Stimulated activated CD4-positive, alpha-beta T cell treated with anti-CD3 and anti-CD28 coated beads, Interleukin-1b, Interleukin-23, amount 100 ng/mL, for 1 hour (primary cell): ENCODE measurements at places on chromosomes 7 and 10.

DNA sequence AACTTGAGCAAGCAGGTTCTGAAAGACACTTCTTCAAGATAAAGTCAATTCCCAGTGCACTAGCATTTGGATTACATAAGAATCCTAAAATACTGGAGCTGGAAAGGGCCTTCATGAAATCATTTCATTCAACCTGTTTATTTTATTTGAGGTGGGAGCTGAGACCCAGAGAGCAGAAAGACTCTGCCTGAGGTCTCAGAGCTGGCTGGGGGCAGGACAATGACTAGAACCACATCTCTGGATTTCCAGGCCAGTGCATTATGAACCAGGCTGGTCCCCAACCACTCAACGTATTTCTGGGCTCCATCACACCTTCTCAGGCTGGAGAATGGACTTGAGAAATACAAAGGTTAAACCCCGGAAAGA is 8.4 kb downstream of the ANXA11 start:
- no peak for DNase-seq

- no peak for DNase-seq
These were observed 1.8 kb downstream of the GPR15LG start for GRCh38 chr10:84175436-84175835.

DNA sequence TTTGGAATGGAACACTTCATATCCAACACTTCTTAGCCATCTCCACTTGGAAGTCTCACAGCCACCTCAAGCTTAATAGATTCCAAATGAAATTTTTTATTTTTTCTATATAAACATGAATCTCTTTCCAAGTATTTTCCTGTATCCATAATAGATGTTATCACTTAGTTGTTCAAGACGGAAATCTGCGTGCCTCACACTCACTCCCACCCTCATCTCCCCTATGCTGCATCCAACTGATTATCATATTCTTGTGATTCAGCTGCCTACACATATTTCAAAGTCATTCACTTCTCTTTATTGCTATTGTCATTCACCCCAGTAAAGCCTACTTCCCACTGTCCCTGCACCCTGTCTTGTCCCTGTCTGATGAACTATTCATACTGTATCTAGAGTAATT is 70.2 kb upstream of the MKX start:
- DNase-seq: no peak

DNA sequence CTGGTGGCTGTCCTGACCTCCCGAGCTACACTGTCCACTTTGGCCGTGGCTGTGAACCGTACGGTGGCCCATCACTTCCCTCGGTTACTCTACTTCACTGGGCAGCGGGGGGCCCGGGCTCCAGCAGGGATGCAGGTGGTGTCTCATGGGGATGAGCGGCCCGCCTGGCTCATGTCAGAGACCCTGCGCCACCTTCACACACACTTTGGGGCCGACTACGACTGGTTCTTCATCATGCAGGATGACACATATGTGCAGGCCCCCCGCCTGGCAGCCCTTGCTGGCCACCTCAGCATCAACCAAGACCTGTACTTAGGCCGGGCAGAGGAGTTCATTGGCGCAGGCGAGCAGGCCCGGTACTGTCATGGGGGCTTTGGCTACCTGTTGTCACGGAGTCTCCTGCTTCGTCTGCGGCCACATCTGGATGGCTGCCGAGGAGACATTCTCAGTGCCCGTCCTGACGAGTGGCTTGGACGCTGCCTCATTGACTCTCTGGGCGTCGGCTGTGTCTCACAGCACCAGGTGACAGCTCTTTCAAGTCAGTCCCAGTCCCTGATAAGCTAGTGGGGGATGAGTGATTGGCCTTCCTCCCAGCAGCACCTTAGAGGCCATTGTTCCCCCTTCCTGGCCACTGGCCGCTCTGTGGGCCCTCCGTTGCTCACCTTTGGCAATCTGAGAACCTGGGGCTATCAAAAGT is 3.0 kb downstream of the CHPF2 start:
- DNase-seq: no peak

- DNase-seq: no peak
These were observed 398.3 kb downstream of the DPP6 start for GRCh38 chr7:154450451-154450850.

- DNase-seq: no peak
These were observed 79.6 kb downstream of the ZFAND4 start for GRCh38 chr10:45592926-45593325.

- no peak for DNase-seq
These were observed 278.2 kb downstream of the SNX13 start for GRCh38 chr7:17661982-17662585.

DNA sequence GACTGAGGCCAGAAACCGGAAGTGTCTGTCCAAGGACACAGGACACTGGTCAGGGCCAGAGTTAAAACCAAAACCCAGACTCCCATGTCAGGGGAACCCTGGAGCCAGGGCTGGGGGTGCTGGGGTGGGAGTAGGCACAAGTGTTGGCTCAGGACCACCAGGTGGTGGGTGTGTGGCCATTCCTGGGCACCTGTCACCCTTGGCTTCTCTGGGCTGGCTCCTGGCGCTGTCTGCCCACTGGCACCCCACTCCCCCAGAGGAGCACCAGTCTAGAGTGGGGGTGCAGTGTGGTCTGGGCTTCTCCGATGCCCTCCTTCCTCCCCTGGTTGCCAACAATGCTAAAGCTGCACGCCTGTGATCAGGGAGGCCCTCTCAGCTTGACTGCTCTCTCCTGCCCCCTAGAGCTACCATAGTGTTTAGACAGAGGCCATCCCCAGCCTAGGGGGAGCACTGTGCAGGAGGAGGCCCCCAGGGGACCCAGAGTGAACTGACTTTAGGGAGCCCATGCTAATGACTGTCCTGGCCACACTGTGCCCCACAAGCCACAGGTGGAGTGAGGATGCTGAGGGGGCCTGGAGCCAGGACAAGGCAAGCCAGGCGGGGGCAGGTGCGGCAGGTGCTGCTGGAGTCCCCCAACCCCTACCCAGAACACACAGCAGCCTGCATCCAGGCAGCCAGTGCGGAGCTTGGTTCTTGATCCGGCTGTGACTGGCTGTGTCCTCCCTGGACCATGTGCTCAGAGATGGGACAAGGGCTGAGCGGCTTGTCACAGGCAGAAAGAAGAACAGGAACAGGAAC is 11.0 kb downstream of the RASGEF1A start:
- DNase-seq: no peak

DNA sequence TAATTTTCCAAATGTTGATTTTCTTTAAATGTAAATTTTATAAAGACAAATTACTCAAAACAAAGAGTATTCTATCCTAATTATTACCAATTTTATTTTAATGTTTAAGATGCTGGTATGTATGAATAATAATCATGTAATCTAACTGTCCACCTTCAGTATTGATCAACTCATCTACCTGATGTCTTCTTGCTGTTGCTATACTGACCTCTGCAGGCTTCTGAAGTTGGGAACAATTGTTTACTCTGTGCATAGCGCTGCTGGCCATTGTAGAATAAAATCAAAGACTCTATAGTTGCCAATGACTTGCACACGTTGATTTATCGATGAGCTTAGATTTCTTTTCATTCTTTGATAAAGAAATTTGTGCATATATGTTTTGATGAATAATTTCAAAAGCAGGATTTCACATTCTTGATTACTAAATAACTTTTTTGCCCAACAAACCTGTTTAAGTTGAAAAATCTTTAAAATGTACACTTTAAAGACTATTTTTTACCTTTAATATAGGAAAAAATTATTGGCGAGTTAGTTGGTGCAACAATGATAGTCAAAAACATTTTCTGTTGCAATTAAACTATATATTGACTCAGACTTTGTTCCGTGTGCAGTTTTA is 282.3 kb downstream of the TFEC start:
- no peak for DNase-seq

GRCh38 chr7:41538810-41539724 is 163.8 kb downstream of the INHBA start:
- no peak for DNase-seq

- no peak for DNase-seq
These were observed 417.6 kb upstream of the C7orf33 start for GRCh38 chr7:148172920-148173319.

GRCh38 chr10:128066870-128067382 is 59.3 kb downstream of the MKI67 start:
- no peak for DNase-seq

DNA sequence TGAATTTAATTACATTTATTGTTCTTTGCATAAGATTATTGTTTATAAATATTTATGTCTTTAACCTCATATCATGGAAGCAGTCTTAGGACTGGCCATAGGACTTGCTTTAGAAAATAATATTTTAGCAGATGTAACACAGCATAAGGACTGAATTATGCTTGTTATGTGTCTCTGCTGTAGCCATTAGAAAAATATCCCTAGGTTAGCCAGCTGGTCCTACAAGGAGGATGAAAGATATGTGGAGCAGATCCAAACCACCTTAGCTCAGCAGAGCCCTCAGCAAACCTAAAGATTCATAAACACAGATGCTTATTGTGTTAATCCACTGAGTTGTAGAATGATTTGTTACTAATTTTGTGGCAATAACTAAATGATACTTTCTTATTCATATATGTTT is 166.0 kb upstream of the COL1A2 start:
- no peak for DNase-seq

GRCh38 chr10:126749015-126749655 is 78.6 kb upstream of the C10orf90 start:
- no peak for DNase-seq

- DNase-seq: no peak
These were observed 43.5 kb upstream of the ZMIZ1 start for GRCh38 chr10:79025199-79025832.

- DNase-seq: no peak
These were observed 190.0 kb downstream of the FAM107B start for GRCh38 chr10:14584661-14585060.

DNA sequence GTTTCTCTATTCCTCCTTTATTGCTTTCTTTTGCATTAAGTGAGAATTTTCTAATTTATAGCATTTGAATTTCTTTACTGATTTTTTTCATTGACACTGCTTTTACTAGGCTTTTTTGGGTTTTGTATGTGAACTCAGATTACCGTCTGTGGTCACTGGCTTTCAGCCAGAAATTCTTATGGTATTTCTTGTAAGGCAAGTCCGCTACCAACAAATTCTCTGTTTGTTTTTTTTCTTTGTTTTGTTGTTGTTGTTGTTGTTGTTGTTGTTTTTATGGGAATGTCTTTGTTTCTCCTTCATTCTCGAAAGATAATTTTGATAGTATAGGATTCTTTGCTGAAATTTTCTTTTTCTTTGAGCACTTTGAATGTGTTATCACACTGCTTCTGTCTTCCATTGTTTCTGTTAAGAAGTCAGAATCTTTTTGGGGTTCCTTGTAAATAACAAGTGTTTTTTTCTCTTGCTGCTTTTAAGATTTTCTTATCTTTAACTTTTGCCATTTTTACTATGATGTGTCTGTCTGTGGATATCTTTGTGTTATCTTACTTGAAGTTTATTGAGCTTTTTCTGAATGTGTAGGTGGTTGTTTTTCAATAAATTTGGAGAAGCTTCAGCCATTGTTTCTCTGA is 7.2 kb downstream of the NET1 start:
- DNase-seq: no peak

DNA sequence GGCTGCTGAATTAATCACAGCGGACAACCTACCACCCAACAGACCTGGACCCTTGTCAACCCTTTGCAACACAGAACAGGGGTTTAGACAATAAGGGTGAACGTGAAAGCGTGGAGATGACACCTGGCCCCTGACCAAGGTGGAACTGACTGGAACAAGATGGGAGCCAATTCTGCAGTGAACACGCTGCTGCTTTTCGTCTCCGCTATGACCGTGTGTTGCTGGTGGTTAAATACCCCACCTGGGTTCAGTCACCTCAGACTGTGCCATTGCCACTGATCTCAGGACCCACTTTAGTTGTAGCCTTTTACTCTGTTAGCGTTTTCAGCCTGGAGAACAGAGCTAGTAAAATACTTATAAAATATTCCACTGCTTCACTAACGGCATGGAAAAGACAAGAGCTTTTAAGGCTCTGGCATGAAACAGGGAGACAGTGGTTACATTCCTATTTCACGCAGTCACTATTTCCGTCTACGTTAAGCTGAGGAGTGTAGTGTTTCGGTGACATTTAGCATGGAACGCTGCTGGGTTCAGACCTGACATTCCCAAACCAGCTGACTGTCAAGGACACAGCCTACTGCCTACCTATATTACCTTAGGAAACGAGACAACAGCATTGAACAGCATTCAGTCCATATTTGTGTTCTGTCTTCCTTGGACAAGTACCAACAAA is 119.5 kb upstream of the PRSS1 start:
- DNase-seq: no peak

DNA sequence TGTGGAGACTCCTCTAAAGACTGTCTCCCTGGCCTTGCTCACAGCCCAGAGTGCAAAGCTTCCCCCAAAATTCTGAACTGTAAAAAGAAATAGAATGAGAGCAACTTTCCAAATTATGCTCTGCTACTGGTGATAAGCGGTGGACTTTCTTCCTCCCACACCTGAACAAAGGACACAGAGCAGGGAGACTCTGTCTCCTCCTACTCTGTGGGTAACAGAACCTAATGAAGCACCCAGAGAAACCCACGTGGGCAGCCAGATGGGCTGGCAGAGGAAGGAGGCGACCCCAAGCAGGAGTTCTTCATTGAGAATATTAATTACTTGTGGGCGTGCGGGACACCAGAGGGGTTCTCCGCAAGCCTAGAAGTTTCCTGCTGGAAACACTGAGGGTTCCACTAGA is 139.5 kb downstream of the KMT2E start:
- no peak for DNase-seq
